Cerebellum (tissue), 4 donors: ENCODE measurements at places on chromosomes 12 and 14.

- DNase-seq: no peak
Observed at GRCh38 chr12:3262470-3262869, 185.3 kb downstream of the TSPAN9 start.

DNA sequence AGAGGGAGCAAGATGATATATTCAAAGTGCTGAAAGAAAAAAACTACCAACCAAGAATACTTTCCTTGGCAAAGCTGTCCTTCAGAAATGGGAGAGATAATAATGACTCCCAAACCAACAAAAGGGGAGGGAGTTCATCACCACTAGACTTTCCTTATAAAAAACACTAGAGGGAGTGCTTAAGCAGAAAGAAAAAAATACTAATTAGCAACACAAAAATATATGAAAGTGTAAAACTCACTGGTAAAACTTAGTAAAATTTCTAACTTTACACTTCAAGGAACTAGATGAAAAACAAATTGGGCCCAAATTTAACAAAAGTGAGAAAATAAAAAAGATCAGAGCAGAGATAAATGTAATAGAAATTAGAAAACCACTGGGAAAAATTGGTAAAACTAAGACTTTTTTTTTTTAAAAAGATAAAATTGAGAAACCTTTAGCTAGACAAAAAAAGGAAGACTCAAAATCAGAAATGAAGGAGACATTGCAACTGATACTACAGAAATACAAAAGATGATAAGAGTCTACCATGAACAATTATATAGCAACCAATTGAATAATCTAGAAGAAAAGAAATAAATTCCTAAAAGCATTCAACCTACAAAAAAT lies 60.4 kb upstream of the FAR2 start:
- no peak for DNase-seq

DNA sequence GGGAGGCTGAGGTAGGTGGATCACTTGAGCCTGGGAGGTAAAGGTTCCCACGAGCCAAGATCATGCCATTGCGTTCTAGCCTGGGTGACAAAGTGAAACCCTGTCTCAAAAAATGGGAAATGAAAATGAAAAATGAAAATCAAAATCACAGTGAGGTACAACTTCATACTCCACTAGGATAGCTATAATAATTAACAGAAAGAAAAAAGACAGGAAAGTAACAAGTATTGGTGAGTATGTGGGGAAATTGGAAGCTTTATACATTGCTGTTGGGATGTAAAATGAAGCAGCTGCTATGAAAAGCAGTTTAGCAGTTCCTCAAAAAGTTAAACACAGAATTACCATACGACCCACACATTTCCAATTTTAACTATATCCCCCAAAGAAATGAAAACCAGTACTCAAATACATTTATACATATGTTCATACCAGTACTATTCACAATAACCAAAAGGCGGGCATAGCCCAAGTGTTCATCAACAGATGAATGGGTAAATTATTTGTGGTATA lies 22.2 kb downstream of the SGPP1 start:
- DNase-seq: no peak

GRCh38 chr14:97164021-97164420 lies 366.8 kb downstream of the VRK1 start:
- no peak for DNase-seq

DNA sequence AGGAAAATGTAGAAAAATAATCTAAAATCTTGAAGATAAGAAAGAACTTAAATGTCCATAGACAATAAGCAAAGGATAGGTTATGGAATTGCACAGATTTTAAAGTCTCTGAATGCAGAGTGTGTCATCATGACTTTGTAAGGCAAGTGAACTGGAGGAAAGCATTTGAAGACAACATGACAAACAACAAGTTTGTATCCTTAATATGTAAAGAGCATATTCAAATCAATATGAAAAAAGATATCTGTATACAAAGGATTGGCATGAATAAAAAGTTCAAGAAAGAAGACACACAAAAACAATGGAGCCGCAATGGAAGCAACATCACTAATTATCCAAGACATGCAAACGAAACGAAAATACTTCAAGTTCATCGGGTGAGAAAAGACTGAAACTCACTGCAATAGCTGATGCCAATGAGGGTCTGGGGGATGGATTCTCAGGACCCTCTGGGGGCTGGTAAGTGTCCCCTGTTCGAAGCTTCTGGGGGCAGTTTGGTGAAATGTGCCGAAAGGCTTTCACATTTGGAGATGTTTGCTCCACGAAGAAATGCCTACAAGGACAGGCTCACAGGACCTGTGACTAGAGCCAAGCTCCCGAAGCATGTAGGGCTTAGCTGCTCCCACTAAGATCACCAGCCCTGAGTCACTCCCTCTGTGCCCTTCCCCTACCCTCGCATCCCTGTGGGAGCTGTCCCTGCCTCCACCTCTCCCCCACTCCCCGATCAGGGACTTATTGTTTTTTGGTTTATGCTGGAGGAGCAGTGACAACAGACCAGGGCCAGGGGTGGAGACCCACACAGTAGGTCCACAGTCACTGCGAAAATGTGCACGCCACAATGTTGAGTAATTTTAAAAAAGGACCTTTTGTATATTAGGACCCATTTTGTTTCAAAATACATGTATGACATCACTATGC lies 345.7 kb upstream of the SFSWAP start:
- DNase-seq: no peak

DNA sequence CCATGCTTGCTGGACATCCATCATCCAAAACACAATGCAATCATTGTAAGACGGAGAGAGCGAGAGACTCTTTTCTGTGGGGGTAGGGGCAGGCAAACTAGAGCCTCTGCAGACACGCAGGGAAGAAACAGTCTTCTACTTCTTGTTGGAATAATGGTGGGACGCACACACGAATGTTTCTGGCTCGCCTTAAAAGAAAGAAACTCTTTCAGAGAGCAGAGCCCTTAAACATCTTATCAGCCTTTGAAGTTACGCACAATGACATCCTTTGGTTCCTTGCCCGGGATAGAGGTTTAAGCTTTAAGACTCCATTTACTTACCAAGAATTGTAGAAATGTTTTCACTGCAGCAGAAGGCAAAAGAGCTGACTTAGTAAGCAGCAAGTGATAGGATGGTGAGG lies 133.8 kb upstream of the FOXN3 start:
- DNase-seq: no peak

DNA sequence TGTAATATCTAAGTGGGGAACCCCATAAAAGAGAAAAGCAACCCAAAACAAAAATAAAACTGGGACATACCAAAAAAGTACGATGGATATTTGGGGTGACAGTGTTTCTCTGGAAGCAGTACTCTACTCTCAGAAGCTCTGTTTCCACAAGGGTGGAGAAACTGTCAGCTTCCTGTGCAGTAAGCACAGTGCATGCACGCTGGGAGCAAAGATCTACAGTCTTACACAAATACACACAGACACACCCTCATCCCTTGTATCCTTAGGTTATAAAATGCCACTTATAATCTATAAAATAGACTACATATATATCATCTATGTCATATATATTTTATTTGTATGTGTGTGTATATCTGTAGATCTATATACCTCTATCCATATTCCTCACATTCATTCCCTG lies 225.8 kb upstream of the SOX5 start:
- DNase-seq: no peak

- no peak for DNase-seq
Observed at GRCh38 chr12:52517005-52517835, 3.0 kb downstream of the KRT5 start.

- DNase-seq: no peak
Observed at GRCh38 chr14:94370524-94370910, 17.9 kb downstream of the SERPINA1 start.

DNA sequence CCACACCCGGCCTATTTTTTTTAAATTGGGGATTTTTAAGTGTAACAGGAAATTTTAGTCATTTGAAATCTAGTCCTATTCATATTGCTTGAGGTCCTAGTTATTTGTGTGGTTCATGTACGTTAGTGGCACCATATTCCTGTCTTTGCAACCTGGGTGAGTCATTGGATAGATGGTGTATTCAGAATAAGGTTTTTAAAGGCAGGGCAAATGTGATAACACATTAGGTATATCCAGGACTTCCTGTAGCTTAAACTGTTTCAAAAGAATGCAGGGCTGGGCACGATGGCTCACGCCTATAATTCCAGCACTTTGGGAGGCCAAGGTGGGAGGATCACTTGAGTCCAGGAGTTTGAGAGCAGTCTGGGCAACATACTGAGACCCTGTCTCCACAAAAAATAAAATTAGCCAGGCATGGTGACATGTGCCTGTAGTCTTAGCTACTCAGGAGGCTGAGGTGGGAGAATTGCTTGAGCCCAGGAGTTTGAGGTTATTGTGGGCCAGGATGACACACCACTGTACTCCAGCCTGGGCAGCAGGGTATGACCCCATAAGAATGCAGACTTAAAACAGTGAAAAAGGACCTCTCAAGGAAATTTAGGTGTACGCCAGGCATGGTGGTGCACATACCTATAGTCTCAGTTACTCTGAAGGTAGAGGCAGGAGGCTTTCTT lies 8.1 kb downstream of the ATP6V0A2 start:
- no peak for DNase-seq

GRCh38 chr14:45091710-45092109 lies 7.8 kb downstream of the PRPF39 start:
- DNase-seq: no peak

DNA sequence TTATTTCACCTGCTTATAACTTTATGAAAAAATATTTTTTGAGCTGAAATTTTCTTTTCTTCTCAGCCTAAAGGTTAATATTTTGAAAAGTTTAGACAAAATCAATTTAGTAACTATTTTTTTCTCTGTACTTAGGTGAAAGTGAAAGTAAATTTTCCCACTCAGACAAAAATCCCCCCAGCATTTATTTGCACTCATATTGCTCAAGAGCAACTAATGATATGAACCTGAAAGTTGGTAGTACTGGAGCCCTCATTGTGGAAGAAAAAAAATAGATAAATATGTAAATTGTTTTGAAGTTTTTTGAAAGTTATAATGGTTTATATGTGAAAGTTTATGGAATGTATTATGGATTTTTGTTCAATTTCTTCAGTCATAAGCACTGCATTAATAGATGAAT lies 1005.9 kb upstream of the ATXN7L3B start:
- no peak for DNase-seq

DNA sequence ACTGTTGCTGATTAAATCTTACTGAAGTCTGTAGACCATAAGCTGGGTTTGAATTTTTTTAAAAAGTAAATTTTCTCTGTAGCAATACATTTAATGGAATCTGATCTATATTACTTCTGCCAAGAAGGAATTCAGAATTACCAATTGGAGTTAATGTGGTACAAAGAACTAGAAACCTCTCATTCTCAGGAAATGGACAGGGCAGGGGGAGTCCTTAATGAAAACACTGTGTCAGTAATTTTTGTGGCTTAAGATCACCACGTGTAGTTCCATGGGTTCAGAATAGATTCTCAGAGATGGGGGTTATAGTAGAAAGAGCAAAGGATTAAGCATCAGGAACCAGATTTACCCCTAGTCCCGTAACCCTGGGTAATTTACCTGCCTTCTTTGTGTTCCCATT lies 30.3 kb downstream of the FBXL14 start:
- DNase-seq: no peak

- no peak for DNase-seq
Observed at GRCh38 chr12:101941306-101942249, 64.2 kb downstream of the DRAM1 start.

DNA sequence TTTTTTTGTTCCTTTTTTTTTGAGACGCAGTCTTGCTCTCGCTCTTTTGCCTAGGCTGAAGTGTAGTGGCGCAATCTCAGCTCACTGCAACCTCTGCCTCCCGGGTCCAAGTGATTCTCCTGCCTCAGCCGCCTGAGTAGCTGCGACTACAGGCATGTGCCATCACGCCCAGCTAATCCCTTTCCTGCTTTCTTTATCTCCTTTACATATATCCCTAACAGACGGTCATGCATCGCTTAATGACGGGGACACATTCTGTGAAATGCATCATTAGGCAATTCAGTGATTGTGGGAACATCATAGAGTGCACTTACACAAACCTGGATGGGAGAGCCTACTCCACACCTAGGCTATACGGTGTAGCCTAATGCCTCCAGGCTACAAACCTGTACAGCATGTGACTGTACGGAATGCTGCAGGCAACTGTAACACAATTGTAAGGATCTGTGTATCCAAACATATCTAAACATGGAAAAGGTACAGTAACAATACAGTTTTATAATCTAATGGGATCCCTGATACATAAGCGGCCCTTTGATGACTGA lies 32.8 kb downstream of the NOS1 start:
- no peak for DNase-seq

DNA sequence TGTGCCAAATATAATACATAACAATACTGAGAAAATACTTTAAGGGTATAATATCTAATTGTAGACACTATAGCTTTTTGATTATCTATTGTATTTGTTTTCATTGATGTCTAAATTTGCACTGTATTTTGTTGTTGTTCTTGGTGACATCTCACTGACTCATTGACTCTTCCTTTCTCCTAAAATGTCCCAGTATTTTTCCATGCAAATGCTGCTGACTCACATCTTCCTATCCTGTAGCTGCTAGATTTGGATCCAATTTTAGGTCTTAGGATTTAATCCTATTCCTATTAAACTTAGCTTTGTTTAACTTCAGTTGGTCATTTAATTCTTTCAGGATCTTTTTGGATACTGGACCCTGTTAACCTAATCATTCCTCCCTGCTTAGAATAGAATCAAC lies 148.5 kb downstream of the TMTC2 start:
- no peak for DNase-seq

DNA sequence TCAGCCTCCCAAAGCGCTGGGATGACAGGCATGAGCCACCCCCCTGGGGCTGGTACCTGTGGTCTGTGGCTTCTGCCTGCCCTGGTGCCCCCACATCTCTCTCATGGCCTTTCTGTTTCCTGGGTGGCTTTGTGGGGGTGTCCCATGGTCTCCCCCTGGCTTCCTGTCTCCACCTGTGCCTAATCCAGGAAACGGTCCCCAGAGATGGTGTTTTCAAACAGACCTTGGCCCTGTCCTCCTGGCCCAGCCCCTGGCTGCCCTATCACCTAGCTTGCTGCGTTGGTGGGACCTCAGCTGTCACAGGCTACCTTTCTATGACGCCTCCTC lies 18.1 kb downstream of the MEG3 start:
- DNase-seq: no peak

DNA sequence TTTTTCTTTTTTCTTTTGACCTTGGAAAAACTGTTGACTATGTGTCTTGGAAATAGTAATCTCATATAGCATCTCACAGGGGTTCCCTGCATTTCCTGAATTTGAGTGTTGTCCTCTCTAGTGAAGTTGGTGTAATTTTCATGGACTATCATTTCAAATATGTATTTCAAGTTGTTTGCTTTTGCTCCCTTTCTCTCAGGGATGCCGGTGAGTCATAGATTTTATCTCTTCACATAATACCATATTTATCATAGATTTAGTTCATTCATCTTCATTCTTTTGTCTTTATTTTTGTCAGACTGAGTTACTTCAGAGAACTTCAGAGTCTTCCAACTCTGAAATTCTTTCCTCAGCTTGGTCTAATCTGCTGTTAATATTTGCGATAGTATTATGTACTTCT lies 1320.6 kb downstream of the LRFN5 start:
- no peak for DNase-seq
